ENCODE measurements at places on chromosomes 2 and 18.
A peak's percentile ranks its signal among the peaks of the same experiment; 100 is the strongest.

- no peak for DNase-seq
Measured at GRCh38 chr2:40096360-40096759, 317.3 kb upstream of the THUMPD2 start.

- DNase-seq = no peak
Measured at GRCh38 chr2:42230891-42231290, 61.7 kb downstream of the EML4 start.

- no peak for DNase-seq
Measured at GRCh38 chr2:173574324-173575112, 219.8 kb downstream of the CDCA7 start.

DNA sequence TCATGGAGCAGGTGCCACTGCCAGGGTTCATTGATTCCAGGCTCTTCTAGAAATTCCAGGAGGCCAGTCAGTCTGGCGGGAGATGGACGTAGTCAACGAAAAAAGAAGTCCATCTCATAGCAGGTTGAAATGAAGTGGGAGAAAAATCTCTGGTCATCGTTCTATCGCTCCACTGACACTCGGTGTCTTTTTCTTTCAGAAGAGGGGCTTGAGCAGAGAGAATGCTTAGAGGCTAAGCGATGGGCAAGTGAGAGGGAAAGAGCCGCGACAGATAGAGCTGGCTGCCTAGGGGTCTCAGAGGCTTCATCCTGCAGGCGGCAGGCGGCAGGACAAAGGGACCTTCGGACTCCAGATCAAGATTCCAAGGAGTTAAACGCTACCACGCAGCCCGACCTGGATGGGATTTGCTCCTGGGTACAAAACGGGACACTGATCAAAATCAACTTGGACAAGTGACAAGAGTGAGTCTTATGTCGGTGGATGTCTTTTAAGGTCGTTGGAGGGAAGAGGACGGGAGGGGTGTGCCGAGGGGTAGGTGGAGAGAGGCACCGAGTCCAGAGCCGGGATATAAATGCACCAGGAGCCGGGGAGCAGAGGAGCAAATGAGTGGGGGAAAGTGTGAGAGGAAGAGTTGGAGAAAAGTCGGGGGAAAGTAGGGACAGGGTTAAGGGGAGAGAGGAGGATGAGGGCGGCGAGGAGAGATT lies 677 bp upstream of the TMEM178A start:
- no peak for DNase-seq

GRCh38 chr2:165648801-165649200 lies 145.2 kb downstream of the GALNT3 start:
- no peak for DNase-seq

DNA sequence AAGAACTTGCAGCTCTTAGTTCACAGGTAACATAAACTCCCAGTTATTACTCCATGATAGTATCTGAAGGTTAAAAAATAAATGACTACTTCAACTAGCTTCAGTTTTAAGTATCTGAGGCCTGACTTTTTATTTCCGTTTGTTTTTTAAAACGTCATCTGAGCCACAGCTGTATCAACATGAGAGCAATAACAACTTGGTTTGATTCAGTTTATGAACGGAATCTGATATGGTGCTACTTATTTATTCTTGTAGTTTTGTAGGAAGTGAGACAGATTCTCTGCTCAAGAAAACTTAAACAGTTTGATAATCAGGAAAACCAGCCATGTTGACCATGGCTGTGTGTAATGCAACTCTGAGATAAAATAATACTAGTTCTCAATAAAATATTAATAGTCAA lies 34.9 kb downstream of the NAB1 start:
- no peak for DNase-seq

DNA sequence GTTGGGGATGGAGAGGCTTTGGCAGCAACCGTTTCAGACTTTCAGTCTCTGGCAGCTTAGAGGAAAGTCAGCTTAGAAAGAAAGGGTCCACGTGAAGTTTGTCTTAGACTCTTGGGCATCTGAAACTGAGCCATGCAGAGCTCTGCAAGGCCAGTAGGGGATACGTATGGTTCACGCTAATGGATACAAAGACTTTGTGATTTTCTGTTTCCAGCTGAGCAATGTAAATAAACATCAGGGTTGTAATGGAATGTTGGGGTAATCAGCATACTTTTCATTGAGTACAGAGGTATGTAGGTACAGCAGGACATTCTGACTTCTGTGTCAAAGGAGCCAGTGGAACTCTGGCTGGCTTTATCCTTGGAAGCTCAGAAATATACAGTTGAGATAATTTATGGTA lies 31.0 kb downstream of the RALB start:
- DNase-seq = no peak

DNA sequence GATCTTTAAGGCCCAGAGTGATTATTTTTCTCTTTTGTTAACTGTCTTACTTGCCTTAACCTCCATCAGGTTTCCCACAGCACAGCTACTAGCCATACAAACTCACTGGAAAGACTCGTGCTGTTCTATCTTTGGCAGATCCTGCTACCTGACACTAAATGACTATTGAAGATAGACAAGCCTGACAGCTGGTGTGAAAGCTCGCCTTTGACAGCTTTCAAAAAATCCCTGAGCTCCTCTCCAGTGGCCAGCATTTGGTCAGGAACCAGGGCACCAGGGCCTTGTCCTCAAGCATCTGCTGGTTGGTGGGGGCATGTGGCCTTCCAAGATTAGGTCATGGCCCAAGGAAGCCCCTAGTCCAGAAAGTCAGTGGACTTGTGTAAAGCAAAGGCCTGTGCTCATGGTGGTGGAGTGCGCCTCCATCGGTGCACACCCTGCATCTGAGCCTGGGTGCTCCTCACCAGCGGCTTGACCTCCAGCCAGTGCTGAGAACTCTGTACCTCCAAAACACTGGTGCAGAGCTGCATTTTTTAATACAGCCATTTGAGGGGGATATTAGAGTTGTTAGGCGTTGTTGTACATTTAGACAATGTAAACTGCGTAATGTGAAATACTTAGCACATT lies 158.5 kb downstream of the NCK2 start:
- DNase-seq = no peak

GRCh38 chr2:49804111-49804510 lies 649.8 kb upstream of the FSHR start:
- DNase-seq = no peak

DNA sequence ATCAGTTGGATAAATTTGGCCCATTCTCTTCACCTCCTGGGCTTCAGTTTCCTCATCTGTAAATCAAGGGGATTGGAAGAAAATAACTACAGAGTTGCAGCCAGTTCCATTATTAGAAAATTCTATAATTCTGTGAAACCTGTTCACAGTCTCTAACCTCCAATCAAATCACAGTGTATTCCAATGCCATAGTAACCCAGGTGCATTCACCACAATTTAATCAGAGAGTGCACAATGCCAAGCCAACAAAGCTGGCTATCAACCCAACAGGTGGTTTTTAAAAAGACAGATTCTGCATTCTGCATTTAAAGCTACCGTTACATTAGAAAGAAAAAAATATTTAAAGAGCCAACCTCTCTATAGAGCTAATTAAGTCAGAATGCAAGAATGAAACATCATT lies 308.6 kb downstream of the RNF144A start:
- DNase-seq = no peak

DNA sequence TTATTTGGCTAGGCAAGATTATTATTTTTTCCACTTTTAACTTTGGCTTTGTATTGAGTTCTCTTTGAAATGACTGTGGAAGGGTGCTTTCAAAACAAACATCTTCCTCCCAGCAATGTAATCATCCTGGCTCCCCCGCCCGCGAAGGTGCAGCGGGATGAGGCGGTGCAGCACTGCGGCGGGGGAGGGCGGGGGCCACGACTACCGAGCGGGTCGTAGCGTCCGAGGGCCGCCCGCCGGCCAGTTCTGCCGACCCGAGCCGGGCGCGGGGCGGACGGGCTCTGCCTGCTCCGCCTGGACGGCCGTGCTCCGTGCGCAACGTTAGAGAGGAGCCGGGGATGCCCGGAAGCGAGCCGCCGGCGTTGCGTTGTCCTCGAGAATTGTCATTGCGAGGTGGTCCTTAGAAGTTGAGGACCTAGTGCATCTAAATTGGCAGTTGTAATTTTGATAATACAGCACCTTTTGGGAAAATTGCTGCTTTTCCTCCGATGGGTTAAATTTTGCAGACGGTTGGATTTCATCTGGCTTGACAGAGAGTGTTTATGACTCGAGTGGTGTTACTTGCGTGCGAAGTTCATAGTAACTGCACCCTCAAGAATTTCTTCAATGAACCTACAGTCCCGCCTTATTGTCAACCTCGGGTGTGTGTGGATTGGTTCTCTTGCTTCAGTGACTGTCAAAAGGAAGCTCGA lies 1.1 kb downstream of the EPC2 start:
- DNase-seq = peak; percentile 56

DNA sequence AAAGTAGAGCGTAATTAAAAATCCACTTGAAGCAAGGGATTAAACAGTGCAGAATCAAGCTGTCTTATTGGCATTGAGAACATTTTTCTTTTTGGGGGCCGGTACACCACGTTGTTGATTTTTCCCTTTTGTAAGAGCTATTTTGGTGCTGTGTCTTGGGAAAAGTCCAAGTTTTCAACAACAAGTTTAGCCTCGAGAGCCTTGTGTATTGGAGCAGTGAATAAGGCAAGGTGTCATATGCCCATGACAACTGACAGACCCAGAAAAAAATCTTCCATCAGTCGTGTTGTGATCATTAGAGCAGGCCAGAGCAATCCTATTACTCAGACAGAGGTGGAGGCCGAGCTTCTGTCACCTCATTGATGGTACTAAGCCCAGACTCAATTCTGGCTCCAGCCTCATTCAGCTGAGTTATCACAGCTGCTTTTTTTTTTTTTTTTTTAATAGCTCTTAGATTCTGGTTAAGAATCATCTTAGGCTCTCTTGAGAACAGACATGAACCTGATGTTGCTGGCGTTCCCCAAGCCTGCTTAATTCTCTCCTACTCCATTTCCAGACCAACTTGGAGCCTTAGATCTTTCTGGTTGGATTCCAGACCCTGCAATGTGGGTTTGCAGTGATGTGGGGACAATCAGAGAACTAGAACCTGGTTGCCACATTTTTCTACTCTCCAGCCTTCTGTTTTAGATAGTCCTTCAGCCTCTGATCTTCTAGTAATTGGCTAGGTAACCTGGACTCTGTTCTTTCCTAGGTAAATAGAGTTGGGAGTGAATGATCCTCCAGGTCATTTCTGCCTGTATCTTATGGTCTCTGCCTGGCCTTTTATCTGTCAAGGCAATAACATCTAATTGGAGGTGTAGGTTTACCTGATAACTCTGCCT lies 43.1 kb downstream of the MOGAT1 start:
- no peak for DNase-seq

DNA sequence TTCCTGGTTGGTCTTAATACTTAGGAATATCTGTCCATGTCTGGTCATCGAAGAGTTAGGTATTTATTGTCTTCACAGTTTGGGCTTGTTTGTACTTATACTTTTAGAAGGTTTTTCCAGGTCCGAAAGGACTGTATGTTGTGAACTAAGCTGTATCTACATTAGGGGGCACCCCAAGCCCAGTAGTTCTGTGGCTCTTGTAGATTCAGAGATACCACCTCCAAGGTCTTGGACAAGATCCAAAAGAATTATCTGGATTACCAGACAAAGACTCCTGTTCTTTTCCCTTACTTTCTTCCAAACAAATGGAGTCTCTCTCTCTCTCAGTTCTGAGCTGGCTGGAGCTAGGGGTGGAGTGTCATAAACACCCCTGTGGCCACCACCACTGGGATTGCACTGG lies 328.7 kb downstream of the ZNF804A start:
- no peak for DNase-seq

DNA sequence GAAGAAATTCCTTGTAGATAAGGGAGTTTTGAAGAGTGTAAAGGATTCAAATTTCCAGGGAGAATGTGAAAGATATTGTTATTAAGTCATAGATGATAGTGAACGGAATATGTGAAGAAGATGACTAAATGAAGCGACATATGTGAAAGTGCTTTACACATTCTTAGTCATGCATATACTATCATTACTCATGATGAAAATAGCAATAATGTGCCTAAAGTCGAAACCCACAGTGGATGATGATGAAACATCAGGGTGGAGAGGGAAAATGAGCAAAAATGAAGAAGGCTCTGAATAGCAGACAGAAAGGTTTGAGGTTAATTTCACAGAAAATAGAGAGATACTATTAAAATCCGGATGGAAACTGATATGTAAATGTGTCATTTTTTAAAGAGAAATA lies 1237.1 kb downstream of the LRP1B start:
- DNase-seq = no peak

DNA sequence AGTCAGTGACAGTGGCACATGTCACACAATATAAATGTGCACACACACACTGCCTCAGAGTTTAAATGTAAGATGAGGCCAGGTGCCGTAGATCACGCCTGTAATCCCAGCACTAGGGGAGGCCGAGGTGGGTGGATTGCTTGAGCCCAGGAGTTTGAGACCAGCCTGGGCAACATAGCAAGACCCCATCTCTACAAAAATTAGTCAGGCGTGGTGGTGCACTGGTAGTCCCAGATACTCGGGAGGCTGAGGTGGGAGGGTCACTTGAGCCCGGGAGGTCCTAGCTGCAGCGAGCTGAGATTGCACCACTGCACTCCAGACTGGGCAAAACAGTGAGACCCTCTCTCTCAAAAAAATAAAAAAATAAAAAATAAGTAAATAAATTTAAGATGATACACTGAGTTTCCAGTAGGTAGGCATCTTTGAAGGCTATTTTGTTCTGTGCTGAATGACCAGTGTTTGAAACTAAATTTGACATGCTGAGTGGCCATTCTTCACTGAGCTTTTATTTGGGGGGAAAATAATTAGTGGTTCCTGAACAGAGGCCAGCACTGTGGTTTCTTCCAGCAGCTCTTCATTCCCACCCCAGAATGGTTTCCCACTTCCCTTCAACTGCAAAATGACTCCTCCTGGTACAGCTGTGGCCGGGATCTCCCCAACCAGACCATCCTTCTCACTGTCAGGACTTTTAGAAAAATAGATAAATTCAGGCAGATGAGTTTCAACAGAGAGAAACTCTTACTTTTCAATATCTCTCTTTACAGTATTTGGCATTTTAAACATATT lies 44.9 kb downstream of the PSMG2 start:
- DNase-seq = no peak

DNA sequence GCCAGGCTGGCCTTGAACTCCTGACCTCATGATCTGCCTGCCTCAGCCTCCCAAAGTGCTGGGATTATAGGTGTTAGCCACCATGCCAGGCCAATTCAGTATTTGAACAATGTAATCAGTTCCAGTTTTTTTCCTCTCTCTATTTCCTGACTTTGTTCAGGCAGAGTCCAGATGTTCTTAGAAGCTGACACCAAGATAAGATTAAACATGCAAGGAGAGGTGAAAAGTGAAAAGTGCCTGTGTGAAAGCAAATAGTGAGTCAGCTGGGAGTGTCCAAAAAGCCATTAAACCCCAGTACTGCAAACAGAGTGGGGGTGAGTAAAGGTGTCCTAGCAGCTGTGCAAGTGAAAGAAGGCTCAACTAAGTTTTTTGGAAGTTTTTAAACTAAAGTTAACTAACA lies 231.5 kb downstream of the PTH2R start:
- no peak for DNase-seq

DNA sequence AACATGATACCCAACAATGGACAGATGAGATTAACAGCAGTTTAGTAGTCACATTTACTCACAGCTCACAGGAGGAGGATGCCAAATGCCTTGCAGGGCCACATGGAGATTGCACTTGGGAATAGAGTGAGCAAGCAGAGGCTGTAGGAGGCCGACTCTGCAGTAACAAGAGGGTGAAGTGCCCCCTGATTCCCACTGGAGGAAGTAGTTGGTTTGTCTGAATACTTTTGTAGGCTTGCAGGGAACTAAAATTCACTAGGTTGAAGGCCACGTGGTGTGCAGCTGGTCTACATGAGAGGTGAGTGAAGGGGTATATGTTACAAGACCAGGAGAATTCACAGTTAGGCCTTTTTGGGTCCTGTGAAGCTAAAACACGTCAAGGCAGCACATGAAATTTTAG lies 419.3 kb upstream of the TNP1 start:
- no peak for DNase-seq
